ENCODE measurements at places on chromosomes 11 and 22.

DNA sequence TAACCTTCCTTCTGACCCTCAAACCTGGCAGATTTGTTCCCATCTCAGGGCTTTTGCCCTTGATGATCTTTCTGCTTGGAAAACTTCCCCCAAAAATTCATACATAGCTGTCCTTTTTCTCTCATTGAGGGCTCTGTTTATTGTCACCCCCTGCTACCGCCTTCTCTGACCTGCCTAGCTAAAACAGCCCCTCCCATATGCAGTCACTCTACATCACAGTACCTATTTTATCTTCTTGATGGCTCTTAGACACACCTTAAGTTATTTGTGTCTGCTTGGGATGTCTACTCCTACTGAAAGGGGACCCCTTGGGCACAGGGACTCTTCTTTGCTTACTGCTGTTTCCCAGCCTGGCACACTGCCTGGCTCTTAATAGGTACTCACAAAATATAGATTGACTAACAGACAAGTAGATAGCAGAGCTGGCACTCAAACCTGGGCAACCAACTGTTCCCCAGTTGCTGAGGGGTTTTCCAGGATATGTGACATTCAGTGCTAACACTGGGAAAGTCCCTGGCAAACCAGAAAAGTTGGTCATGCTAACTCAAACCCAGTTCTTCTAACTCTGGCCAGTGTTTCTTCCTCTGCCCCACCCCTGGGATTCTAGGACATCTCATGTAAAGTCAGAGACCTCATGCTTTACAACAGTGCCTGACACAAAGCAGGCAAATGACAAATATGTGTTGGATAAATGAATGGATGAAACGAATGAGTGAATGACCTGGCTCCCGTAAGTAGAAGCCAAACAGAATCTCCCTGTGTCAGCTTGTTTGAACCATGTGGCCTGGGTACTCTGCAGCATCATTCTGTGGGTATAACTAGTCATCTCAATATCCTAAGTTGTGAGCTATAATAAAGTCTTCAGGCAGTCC, 19.8 kb upstream of the FJX1 start:
- H3K36me3 ChIP-seq = no peaks in the 10 kb centered on the region
- no peaks in the 10 kb centered on the region for H3K4me1 ChIP-seq
- H3K4me3 ChIP-seq = no peak overlapping the region

DNA sequence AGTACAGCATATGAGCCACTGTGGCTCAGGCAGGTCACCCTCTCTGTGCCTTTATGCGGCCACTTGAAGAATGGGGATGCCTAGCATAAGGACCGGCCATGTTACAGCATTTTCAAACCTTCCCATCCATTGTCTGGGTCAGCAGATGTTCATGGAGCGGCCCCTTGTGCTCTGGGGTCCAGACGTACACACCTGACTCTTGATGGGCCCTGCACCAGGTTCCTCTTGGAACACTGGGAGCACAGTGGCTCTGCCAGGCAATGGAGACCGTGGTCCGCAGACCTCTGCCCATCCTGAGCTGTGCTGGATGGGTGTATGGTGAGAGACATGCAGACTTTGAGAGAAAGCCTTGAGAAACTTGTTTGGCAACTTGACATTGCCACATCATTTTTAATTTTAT, 9.8 kb downstream of the PRDM11 start:
- H3K4me3 ChIP-seq = no peak overlapping the region
- H3K27ac ChIP-seq = no peak overlapping the region
- H3K4me1 ChIP-seq = peaks cover 92% of the 10 kb centered on the region

- no peaks in the 10 kb centered on the region for H3K27me3 ChIP-seq
- H3K4me1 ChIP-seq = peaks cover 9% of the 10 kb centered on the region
- H3K4me3 ChIP-seq = no peak overlapping the region
- DNase-seq = no peak
Observed at GRCh38 chr11:57288771-57289579, 35.8 kb downstream of the TNKS1BP1 start.

- no peaks in the 10 kb centered on the region for H3K27me3 ChIP-seq
- H3K4me1 ChIP-seq = no peaks in the 10 kb centered on the region
- no peak for DNase-seq
- no peak overlapping the region for H3K4me3 ChIP-seq
- no peaks in the 10 kb centered on the region for H3K36me3 ChIP-seq
- H3K27ac ChIP-seq = no peak overlapping the region
Observed at GRCh38 chr11:27806122-27806521, 105.9 kb upstream of the BDNF start.

DNA sequence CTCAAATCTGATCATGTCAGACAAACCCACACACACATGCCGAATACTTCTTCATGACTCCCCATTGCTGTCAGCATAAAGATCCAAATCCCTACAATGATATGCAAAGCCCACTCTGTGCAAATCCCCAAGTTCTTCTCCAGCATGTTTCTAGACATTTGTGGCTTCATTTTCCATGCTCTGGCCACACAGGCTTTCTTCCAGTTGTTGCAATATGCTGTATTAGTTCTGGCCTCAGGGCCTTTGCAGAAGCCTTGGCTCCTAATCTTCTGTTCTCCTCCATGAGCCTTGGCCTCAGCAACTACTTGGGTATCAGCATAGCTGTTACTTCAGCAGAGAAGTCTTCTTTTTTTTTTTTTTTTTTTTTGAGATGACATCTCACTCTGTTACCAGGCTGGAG, 49.6 kb downstream of the NAV2 start:
- no peak overlapping the region for H3K27ac ChIP-seq
- H3K36me3 ChIP-seq = no peaks in the 10 kb centered on the region
- H3K4me1 ChIP-seq = peaks cover 55% of the 10 kb centered on the region
- DNase-seq = no peak
- H3K27me3 ChIP-seq = no peaks in the 10 kb centered on the region
